ENCODE measurements at places on chromosomes 4 and X.

DNA sequence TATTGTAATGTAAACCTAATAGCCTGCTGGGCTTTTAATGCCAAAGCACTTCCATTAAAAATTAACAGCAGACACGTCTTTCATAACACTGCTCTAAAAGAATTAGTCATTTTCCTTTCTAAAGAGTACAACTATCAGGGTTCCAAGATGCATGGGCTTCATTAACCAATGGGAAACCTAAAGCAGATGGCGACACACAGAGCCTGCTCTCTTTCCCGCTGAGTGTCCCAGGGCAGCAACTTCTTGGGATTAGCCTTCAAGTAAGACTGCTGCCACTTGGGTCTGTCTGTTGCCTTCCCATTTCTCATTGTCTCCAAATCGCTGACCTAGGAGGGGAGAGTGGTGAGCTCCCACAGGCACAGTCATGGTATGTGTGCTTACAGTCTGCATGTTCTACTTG, 14.0 kb upstream of the PHKA2 start:
- DNase-seq, result no peak

DNA sequence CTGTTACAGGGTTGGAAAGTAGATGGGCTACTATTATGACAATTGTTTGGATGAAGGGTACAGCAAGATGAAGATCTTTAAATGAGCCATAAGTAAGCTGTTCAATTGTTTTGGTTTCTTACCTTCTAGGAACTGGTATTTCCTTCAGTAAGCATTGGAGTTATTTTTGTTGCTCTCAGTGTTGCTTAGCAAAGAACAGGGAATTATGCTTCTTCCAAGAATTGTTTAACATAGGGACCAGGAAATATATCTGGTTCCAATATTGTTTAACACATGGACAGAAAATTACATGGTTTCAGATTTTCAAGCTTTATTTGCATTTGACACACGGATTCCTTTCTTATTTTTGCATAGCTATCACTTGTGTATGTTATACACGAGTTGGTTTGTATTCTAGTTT, 1999.0 kb downstream of the ARAP2 start:
- DNase-seq, result no peak

GRCh38 chr4:10140866-10141759, 24.5 kb upstream of the WDR1 start:
- no peak for DNase-seq

DNA sequence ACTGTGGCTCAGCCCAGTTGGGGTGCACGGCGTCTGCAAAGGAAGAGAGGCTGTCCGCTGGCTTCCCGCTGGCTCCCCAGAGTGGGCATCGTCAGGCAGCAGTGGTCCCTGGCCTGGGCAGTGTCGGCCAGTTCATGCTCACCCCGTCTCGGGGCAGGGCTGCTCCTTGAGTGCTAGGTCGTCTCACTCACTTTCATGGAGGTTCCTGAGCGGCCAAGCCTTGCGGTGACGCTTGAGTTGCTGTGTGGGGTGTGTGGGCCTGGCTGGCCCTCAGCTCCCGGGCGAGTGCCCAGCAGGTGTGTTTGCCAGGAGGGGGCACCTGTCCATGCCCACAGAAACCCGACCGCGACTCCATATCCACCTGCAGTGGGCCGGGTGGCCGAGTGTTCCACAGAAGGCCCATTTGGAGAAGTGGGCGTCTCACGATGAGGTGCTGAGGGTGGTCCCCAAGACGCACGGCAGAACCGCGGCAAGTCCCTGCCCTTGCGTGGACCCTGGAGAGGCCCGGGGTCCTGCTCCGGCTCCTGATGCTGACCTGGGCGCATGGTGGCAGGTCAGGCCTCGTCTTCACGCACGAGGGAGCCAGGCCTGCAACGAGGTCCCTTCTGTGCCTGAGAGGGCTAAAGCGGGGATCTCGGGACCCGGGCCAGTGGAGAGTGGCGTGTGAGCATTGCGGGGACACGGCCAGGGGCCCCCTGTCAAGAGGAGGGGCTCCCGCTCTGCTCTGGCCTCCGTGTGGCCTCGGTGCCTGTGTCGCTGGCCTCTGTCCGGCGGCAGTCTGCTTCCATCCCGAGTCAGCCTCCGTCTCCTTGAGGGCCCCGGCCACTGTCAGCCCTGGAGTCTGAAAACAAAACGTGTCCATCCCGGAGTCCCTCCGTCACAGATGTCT, 18.5 kb upstream of the UVSSA start:
- no peak for DNase-seq

GRCh38 chrX:125175991-125176584, 143.6 kb upstream of the TEX13C start:
- DNase-seq, result no peak

DNA sequence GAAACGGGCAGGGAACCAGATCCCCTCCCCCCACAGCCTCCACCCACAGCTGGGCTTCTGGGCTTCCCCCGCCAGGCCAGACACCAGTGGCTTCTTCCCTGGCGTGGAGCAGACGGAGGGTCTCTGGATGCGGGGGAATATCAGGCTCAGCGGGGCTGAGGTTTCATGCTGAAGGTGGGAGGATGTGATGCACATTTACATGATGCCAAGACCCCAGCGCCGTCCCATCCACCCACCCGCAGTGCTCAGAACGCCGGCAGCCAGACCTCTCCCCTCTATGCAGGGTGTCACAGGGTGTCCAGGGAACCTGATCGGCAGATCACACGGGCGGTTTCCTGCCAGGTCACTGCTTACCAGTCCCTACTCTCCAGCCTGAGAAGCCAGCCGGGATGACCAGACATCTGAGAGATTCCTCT, 12.8 kb upstream of the TNIP2 start:
- DNase-seq, result no peak

DNA sequence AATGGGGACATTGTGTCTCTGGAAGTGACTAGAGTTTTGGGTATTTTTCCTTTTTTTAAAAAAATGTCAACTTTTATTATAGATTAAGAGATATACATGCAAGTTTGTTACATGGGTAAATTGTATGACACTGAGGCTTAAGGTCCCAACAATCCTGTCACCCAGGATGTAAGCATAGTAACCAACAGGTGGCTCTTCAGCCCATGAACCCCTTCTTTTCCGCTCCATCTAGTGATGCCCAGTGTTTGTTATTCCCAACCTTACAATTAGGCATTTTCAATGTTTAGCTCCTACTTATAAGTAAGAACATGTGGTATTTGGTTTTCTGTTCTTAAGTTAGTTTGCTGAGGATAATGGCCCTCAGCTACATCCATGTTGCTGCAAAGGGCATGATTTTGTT, 102.7 kb downstream of the GRID2 start:
- DNase-seq, result no peak

DNA sequence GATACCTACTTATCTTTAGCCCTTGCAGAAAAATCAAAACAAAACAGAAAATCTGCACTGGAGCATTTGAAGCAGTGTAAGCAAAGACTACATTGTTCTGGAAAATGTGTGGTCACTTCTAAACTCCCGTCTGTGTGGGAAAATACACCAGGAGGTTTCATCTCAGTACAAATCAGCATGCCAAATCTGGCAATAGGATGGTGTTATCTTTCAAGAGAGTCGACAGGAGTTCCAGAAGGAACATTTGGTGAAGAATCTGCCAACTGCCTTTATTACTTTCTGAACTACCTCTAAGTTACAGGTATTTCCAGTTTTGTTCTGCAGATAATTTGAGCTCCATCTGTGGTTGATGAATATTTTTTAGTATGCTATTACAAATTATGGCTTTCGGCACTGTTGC, 1348.0 kb downstream of the RAPGEF2 start:
- DNase-seq, result no peak

GRCh38 chr4:142955501-142955900, 109.4 kb upstream of the INPP4B start:
- no peak for DNase-seq
